T-helper 2 cell treated with Interferon-gamma antibody and Interleukin-4, amounts not matched to agents 100 ng/mL and 5 ng/mL, for 36 hours (primary cell): ENCODE measurements at places on chromosomes 2 and 18. TPM values are rescaled to one million over a fixed set of nuclear protein-coding genes. Genes with fewer than 3 reads are reported as not detected.

Gene TWSG1
- total RNA-seq: 7.1 and 8.1 TPM in 2 replicates

Gene XIRP2
- total RNA-seq: not detected in 2 replicates

Gene ABHD1
- 0.52 and 0.64 TPM in 2 replicates for total RNA-seq

Gene SLC9A2
- total RNA-seq: 0.07 TPM in 1 of 2 replicates, not detected in the other

Gene TDRD15
- total RNA-seq: not detected in 2 replicates
